Naive thymus-derived CD4-positive, alpha-beta T cell (primary cell): ENCODE measurements at places on chromosomes 4 and X. TPM values are rescaled to one million over a fixed set of nuclear protein-coding genes. Genes with fewer than 3 reads are reported as not detected.

Gene UVSSA
- polyA plus RNA-seq, result 9.1 TPM

DNA sequence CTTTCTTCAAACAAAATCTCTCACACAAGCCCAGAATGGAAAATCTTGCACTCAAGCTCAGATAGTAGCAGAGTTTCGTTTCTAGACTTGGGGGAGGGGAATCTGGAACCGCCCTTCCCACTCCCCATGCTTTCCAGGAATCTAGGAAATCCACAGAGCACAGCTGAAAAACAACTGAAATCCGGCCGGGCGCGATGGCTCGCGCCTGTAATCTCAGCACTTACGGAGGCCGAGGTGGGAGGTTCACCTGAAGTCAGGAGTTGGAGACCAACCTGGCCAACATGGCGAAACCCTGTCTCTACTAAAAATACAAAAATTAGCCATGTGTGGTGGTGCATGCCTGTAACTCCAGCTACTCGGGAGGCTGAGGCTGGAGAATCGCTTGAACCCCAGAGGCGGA lies 127.3 kb upstream of the SLC34A2 start:
- H3K36me3 ChIP-seq, result no peaks in the 10 kb centered on the region
- no peak overlapping the region for H3K27ac ChIP-seq
- no peak overlapping the region for H3K4me3 ChIP-seq
- H3K27me3 ChIP-seq, result no peaks in the 10 kb centered on the region
- no peak for DNase-seq
- no peaks in the 10 kb centered on the region for H3K4me1 ChIP-seq

Gene FATE1
- polyA plus RNA-seq, result not detected

Gene RAI2
- 0.96 TPM for polyA plus RNA-seq

- no peak overlapping the region for H3K27ac ChIP-seq
- no peaks in the 10 kb centered on the region for H3K27me3 ChIP-seq
Observed at GRCh38 chrX:46587158-46587557, 13.6 kb downstream of the CHST7 start.
